ENCODE measurements at places on chromosomes 13 and 19. TPM values are rescaled to one million over a fixed set of nuclear protein-coding genes. Genes with fewer than 3 reads are reported as not detected.
A peak's percentile ranks its signal among the peaks of the same experiment; 100 is the strongest.

The GPR4 gene
- polyA plus RNA-seq: 0.10 TPM

DNA sequence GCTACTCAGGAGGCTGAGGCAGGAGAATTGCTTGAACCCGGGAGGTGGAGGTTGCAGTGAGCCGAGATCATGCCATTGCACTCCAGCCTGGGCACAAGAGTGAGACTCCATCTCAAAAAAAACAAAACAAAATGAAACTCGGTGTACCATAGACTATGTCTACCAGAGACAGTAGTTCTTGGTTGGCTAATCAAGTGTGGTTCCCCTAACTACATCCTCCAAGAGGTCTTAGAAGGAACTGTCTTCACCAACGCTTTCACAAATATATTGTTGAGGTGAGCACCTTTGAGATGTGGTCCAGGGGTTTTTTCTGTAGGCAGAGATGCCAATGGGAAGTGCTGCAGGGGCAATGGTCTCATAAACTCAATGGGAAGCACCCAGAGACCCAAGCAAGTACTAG, 48.0 kb downstream of the RFC3 start:
- no peaks in the 10 kb centered on the region for H3K36me3 ChIP-seq
- H3K27me3 ChIP-seq: no peaks in the 10 kb centered on the region
- H3K4me3 ChIP-seq: no peak overlapping the region
- DNase-seq: no peak

GRCh38 chr13:110368408-110368807, 61.3 kb downstream of the COL4A2 start:
- peak overlapping the region; percentile 21 for H3K27ac ChIP-seq
- no peaks in the 10 kb centered on the region for H3K27me3 ChIP-seq
- DNase-seq: no peak
- no peak overlapping the region for H3K4me3 ChIP-seq
- H3K36me3 ChIP-seq: no peaks in the 10 kb centered on the region

GRCh38 chr13:72397265-72397664, 330.2 kb downstream of the MZT1 start:
- H3K4me1 ChIP-seq: no peaks in the 10 kb centered on the region
- no peak overlapping the region for H3K4me3 ChIP-seq
- no peaks in the 10 kb centered on the region for H3K36me3 ChIP-seq
- DNase-seq: no peak
- H3K27ac ChIP-seq: no peak overlapping the region

DNA sequence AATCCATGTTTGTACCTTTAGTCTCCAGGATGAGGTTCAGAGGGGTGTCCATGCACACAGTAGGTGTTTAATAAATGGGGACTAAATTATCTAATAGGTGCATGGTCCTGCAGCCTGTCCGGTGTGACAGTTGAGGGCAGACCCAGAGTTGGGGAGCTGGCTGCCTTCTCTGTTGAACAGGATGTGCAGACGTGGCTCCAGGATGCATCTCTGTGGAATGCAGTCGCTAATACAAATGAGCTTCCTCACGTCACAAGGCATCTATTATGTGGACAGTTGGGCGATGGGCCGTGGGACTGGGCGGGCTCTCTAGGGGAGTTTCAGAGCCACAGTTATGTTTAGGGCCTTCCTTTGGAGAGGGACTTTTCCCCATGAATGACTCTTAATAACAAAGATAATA, 71.0 kb downstream of the SIPA1L3 start:
- H3K4me3 ChIP-seq: no peak overlapping the region
- no peak for DNase-seq
- H3K27me3 ChIP-seq: no peaks in the 10 kb centered on the region

DNA sequence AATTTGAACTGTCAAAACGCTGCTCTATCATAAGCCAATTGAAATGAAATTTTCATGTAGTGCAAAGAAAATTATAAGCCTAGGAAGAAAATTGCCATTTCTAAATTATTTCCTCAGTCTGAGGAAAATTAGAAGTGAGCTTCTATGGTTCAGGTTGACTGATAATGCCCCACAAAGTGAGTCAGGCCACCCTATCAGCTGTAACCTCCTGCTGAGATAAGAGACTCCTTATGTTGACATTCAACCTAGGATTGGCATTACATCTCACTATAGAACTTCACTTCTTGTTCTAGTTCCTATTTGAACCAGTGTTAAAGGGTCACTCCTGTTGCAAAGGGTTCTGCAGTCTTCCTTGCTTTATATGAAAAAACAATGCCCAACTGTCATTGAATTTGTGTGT, 32.6 kb upstream of the RFC3 start:
- no peak overlapping the region for H3K4me3 ChIP-seq
- H3K36me3 ChIP-seq: no peaks in the 10 kb centered on the region
- peaks cover 3% of the 10 kb centered on the region for H3K4me1 ChIP-seq
- no peak for DNase-seq

DNA sequence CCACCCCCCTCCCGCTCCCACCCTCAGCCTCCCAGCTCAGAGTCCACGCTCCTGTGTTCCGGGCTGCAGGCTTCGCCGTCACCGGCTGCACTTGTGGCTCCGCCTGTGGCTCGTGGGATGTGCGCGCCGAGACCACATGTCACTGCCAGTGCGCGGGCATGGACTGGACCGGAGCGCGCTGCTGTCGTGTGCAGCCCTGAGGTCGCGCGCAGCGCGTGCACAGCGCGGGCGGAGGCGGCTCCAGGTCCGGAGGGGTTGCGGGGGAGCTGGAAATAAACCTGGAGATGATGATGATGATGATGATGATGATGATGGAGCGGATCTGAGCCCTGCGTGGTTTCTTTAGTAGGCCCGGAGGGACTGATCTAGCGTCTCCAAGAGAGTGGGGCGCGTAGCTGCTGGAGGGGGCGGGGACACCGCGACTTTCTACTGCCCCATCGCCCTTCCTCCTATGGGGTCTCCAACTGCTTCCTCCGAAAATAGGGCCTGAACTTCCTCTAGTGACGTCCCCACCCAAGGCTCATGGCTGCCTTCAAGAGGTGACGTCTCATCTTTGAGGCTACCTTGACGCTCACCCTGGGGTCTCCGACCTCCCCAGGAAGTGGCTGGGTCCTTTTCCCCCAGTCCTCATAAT, 1.4 kb downstream of the RETN start:
- H3K4me1 ChIP-seq: no peaks in the 10 kb centered on the region
- H3K27me3 ChIP-seq: peaks cover 42% of the 10 kb centered on the region
- DNase-seq: peak; percentile 50
- no peak overlapping the region for H3K27ac ChIP-seq
